ENCODE measurements at places on chromosomes 13 and 19.

GRCh38 chr13:80348314-80348713 is 7.4 kb upstream of the SPRY2 start:
- DNase-seq = no peak

DNA sequence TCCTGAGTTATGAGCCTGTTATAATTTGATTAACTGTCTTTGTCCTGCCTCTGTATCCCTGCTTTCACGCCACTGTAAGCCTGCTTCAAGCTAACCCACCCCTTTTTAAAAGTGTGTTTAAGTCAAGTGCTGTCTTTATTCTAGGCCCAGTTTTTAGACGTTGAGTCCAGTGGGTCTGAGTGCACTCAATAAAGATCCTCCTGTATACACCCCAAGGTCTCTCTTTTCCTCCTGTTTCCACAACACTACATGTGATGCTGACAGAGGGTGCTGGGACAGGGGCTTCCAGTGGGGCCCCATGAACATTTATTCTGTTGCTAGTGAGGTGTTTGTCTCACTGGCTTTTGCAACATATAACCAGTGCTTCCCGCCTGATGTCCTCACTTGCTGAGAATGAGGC is 6.7 kb upstream of the F2RL3 start:
- DNase-seq = no peak

DNA sequence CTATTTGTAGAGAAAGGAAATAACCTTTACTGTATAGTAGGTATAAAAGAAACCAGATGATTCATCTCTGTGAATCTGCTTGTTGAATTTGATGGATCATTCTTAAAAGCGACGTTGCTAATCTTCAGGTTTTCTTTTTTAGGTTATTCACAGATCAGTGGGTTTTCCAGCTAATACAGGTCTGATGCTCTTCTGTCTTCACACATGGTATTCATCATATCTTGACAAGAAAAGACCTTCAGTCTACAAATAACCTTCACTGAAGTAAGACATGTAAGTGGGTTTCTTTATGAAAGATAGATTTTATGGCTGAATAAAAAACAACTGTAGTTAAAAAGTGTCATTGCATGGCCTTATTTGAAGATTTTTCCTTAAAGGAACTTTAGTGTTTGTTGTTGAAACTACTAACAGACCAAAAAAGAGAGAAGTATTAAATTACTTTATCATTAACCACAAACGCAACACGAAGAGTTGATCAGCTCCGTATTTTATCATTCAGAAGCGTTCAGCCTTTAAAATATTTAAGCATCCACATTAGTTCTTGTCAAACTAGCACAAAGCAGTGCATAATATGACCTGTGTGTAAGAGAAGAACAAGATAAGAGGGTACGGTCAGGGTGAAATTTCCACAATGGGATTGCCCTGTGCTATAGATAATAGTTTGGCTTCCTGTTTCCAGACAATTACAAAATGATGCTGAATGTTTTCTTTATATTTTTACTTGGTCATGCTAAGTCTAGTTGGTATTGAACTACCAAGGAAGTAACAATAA is 299.5 kb downstream of the MZT1 start:
- DNase-seq = no peak

DNA sequence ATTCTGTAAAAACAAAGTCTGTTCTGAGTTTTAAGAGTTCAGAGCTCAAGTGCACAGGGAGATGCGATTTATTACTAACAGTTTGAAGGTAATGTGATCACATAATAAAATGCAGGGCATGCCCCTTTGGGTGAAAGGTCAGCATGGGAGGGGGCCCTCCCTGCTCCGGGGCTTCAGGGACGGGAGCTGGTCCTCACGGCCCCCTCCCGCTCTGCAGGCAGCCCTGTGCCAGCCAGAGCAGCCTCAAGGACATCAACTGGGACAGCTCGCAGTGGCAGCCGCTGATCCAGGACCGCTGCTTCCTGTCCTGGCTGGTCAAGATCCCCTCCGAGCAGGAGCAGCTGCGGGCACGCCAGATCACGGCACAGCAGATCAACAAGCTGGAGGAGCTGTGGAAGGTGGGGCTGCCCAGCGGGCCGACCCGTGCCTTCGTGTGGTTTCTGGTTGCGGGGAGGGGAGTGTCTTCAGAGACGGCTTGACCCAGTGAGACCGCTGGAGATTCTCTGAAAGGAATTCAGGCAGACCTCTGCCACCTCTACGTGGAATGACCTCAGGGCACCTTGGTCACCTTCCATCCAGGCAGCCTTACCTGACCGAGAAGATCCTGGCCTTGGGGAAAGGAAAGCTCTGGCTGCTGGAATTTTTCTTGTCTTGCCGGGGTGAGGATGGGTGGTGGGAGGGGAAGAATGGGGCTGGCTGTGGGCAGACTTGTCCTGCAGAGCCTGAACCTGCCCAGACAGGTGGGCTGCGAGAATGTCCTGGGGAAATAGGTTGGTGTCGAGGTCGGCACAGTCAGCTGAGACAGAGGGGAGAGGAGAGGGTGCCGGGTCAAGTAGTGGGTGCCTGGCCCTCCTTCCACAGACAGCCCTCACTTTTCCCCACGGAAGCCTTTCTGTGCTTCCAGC is 19.0 kb downstream of the UPF1 start:
- DNase-seq = no peak

DNA sequence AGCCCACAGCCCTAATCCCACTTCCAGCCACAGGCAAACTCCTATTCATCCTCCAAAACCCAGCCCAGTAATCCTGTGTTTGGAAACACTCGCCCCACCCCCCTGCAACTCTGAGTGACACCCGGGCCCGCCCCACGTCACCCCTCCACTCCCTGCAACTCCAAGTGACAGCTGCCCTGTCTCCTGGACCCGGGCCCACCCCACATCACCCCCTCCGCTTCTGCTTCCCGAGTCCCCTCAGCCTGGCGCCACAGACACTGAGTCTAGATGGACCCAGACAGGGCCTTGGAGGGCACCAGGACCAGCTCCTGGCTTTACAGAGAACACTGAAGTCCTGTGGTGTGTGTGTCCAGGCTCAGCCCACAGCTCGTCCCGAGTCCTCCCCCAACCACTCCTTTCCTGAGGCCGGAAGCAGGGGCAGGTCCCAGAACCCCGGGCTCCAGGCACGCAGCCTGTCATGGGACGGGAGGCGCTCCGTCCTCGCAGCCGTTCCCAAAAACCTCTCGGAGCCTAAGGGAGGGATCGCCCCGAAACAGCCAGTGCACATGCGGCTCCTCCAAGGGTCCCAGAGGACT is 7.7 kb downstream of the REXO1 start:
- DNase-seq = no peak

DNA sequence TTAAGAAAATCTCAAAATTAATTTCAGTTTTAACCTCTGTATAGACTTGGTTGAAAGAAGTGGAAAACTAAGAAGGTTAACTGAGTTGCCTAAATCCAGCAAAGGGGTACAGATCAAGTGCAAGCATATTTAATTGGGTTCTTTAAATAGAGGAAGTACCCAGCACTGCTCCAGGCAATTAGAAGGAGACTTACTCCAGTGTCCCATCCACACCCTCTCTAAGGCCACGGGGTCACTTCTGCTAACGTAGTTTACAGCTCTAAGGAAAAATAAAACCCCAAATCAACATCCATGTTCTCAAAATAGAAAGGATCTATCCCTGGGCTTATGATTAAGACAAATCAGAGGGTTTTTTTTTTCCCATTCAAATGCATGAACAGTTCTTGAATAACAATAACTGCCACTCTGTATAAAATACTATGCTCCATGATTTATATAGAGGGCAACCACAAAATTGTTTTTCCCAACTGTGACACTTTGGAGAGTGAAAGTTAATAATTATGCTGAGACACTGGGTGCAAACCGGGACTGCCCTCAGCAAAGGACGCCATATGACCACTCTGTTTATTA is 4.6 kb downstream of the FRY start:
- no peak for DNase-seq

Data from NCI-H1417 treated with DMSO at 0.1 percent for 48 hours (cell line).